Liver (tissue), 10 donors: ENCODE measurements at places on chromosomes 6 and 20.

GRCh38 chr20:51287628-51288413 is 254.7 kb downstream of the NFATC2 start:
- no peak for DNase-seq
- no peak overlapping the region for H3K4me3 ChIP-seq
- H3K4me1 ChIP-seq = no peaks in the 10 kb centered on the region
- H3K27ac ChIP-seq = no peak overlapping the region
- H3K36me3 ChIP-seq = no peaks in the 10 kb centered on the region
- no peaks in the 10 kb centered on the region for H3K27me3 ChIP-seq

DNA sequence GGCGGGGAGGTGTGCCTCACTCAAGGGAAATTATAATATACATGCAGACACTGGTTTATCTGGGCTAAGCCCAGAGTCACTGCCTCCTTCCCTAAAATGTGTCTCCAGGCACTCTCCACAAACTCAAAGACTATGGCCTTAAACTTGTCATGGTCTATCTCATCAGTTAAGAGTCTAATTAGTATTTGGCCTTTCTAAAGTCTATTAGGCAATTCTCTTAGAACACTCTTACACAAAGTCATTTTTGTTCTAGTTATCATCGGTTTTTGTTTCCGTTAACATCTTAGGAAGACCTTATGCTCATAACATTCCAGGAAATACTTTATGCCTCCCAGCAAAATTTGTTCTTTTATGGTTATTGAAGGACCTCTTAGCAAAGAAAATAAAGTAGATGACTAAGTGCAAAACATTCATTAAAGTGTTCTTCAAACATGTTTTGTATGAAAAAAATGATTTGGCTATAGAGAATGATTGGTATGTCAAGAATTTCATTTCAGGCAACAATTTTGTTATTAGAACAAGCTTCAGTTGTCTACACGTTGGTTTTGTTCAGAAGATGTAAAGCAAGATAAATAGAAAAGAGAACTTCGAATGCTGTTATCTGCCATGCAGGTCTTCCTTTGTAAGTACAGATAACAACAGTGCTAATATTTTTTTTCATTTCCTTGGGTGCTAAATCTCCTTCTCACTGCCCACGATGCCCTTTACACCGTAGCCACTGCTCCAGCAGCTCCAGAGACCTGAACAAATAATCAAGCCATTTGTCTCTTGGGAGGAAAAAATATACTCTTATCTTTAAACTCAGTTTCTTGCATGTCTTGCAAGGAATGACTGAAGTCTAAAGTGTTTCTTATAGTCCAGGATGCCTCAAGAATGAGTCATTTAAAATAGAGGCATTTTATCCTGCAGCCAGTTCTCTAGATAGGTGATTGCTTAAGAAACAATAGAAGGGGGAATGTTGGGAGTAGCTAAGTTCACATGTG is 170.4 kb downstream of the HTR1B start:
- no peaks in the 10 kb centered on the region for H3K4me1 ChIP-seq
- H3K36me3 ChIP-seq = no peaks in the 10 kb centered on the region
- no peak overlapping the region for H3K27ac ChIP-seq
- H3K27me3 ChIP-seq = no peaks in the 10 kb centered on the region
- DNase-seq = no peak

- no peaks in the 10 kb centered on the region for H3K36me3 ChIP-seq
- no peak overlapping the region for H3K4me3 ChIP-seq
- DNase-seq = no peak
- no peaks in the 10 kb centered on the region for H3K4me1 ChIP-seq
- H3K27me3 ChIP-seq = no peaks in the 10 kb centered on the region
Measured at GRCh38 chr6:46325561-46326530, 155.1 kb upstream of the ENPP5 start.

- no peak for DNase-seq
- peak overlapping the region; percentile 94 for H3K4me3 ChIP-seq
- peaks cover 18% of the 10 kb centered on the region for H3K4me1 ChIP-seq
- peaks cover 2% of the 10 kb centered on the region for H3K36me3 ChIP-seq
- H3K27ac ChIP-seq = peak overlapping the region; percentile 86
Measured at GRCh38 chr20:63895202-63895951, 451 bp downstream of the DNAJC5 start.

- no peaks in the 10 kb centered on the region for H3K36me3 ChIP-seq
- no peak for DNase-seq
- no peak overlapping the region for H3K4me3 ChIP-seq
- H3K27me3 ChIP-seq = no peaks in the 10 kb centered on the region
- no peaks in the 10 kb centered on the region for H3K4me1 ChIP-seq
Measured at GRCh38 chr6:158911746-158912480, 88.1 kb downstream of the RSPH3 start.

- peaks cover 6% of the 10 kb centered on the region for H3K36me3 ChIP-seq
- no peak overlapping the region for H3K4me3 ChIP-seq
- no peaks in the 10 kb centered on the region for H3K27me3 ChIP-seq
- peaks cover 20% of the 10 kb centered on the region for H3K4me1 ChIP-seq
Measured at GRCh38 chr6:85673198-85674139, 30.8 kb upstream of the SYNCRIP start.

GRCh38 chr20:1816384-1817381 is 78.5 kb upstream of the SIRPA start:
- H3K4me3 ChIP-seq = no peak overlapping the region
- no peak overlapping the region for H3K27ac ChIP-seq
- no peaks in the 10 kb centered on the region for H3K27me3 ChIP-seq
- no peak for DNase-seq
- peaks cover 15% of the 10 kb centered on the region for H3K4me1 ChIP-seq

GRCh38 chr6:14025160-14025559 is 92.4 kb upstream of the CD83 start:
- DNase-seq = no peak
- no peak overlapping the region for H3K27ac ChIP-seq
- H3K36me3 ChIP-seq = no peaks in the 10 kb centered on the region
- no peak overlapping the region for H3K4me3 ChIP-seq
- no peaks in the 10 kb centered on the region for H3K27me3 ChIP-seq

DNA sequence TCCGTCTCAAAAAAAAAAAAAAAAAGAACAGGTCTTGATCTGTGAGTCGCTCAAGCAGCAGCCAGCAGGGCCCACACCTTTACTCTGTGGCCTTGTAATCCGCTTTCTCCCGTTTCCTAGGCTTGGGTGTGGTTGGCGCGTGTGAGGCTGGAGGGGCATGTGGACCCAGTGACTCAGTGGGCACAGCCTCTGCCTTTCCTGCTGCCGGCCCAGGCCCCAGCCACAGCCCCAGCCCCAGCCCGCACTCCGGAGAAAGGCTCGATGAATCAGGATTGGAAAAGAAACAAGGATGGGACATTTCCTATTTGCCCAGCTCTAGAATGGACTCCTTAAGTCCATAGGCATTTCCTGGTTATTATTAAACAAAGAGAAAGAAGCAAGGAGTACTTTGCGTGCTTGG is 4.3 kb downstream of the BHLHE23 start:
- no peak overlapping the region for H3K4me3 ChIP-seq
- DNase-seq = no peak
- H3K27ac ChIP-seq = no peak overlapping the region
- no peaks in the 10 kb centered on the region for H3K36me3 ChIP-seq
- H3K27me3 ChIP-seq = peaks cover 20% of the 10 kb centered on the region

- H3K27me3 ChIP-seq = no peaks in the 10 kb centered on the region
- H3K27ac ChIP-seq = no peak overlapping the region
Measured at GRCh38 chr6:141728330-141728729, 404.4 kb upstream of the GJE1 start.

GRCh38 chr20:3846378-3846739 is 275 bp upstream of the MAVS start:
- no peak for DNase-seq
- no peaks in the 10 kb centered on the region for H3K36me3 ChIP-seq
- no peaks in the 10 kb centered on the region for H3K27me3 ChIP-seq
- H3K4me1 ChIP-seq = peaks cover 14% of the 10 kb centered on the region
- peak overlapping the region; percentile 82 for H3K4me3 ChIP-seq

DNA sequence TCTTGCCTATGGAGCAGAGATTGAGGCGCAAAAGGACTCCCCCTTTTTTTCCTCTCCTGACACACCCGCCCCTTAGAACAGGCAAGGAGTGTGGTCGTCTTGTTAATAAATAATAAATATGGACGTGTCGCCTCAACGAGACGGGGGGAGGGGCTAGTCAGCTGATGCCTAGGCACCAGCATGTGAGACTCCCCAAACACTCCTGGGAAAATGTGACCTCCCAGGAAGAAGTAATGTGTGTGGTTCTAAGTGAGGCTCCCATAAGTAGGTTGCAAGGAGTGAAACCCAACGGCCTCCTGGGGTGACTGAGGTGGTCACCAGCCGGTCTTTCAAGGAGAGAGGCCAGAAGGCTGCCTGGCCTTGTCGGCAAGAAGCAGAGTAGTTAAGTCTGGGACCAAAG is 1.1 kb upstream of the FAXC start:
- no peaks in the 10 kb centered on the region for H3K27me3 ChIP-seq
- H3K4me3 ChIP-seq = no peak overlapping the region
- no peaks in the 10 kb centered on the region for H3K36me3 ChIP-seq
- no peak for DNase-seq
- no peak overlapping the region for H3K27ac ChIP-seq
